ENCODE measurements at places on chromosomes 16 and 17.

DNA sequence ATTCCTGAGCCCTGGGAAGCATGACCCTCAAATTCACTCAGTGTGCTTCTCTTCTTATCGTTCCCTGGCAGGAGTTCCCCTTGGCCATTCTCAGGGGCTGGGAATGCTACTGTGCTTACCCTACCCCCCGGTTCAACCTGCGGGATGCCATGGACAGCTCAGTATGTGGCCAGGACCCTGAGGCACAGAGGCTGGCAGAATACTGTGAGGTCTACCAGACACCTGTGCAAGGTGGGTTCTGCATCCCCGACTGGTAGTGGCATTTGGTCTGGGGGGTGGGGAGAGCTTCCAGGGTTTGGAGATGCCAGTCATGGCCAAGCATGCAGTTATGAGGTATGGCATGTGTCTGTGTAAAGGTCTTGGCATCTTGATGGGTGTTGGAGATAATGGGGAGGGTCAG lies 39.4 kb downstream of the WSCD1 start:
- no peak for DNase-seq

GRCh38 chr17:45228763-45229539 lies 7.3 kb downstream of the FMNL1 start:
- peak; percentile 83 for DNase-seq

DNA sequence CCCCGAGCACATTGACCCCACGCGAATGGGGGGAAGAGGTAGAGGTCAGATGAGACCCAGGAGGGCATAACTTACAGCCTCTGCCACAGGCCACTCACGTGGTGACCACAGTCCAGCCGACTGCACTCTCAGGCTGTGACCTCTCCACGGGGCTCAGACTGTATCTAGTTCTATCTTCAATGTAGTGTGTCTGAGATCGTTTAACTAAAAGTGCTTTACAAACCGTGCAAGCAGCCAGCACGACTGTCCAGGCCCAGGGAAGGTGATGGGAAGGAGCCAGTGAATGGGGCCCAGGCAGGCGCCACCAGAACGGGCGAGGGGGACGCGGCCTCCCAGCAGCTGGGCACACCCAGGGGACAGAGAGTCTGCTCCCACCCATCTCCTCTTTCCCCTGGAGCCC lies 108.6 kb downstream of the ANKRD11 start:
- DNase-seq, result no peak

GRCh38 chr17:42065201-42065600 lies 14.8 kb upstream of the C17orf113 start:
- no peak for DNase-seq

DNA sequence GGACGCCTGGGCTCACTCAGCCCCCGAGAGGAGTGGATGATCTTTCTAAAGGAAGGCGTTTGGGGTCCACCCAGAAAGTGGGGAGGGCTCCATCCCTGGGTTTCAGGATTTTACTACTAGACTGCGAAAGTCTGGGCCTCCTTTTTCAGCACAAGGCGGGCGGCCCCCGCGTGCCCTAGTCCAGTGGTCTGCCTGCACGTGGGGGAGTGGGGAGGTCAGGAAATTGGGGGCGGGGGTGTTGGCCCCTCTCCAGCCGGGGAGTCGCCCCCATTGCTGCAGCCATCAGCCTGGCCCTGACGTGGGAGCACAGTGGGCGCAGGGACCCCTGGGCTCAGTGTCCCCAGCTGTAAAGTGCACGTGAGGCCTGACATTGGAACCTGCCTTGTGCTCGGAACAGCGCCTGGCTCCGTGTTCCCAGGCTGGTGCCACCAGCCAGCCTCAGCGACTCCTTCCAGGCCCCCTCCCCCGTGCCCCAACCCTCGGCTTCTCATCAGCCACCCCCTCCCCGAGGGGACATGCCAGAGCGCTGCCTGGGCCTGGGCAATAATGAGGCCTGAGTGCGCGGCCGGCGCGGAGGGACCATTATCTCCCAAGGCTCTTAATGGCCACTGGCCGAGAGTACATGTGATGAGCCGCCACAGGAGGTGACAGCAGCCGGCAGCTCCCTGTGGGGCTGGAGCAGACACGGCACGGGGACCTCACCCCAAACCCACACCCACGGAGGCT lies 2.4 kb upstream of the C1QTNF8 start:
- DNase-seq, result no peak

GRCh38 chr16:8730335-8730915 lies 56.0 kb downstream of the ABAT start:
- DNase-seq, result no peak

DNA sequence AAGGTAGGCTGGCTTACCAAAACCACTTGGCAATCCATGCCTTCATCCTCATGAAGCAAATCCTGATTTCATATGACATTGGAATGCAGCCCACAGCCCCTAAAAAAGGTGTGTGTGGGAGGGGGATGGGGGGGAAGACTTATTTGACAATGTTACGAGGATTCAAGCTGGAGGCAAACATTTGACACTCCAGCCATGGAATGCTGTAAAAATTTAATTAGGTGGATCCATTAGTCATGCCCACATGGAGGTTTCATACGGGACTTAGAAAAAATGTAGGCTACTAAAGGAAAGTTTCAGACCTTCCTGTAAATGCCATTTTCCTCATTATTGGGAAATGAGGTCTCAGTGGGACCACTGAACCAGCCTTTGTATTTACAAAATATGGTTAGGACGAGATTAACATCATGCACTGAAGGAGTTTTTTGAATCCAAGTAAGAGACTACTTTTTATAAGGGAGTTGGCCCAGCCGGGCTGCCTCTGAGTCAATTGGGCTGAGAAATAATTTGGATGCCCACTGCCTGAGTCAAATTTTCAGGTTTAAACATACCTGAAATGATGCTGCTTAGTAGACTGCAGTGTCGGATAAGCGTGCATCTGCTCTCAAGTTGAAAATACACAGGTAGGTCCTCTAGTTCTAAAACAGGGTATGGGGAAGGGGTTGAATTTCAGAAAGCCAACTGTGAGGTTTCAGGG lies 44.6 kb upstream of the MAF start:
- DNase-seq, result no peak

DNA sequence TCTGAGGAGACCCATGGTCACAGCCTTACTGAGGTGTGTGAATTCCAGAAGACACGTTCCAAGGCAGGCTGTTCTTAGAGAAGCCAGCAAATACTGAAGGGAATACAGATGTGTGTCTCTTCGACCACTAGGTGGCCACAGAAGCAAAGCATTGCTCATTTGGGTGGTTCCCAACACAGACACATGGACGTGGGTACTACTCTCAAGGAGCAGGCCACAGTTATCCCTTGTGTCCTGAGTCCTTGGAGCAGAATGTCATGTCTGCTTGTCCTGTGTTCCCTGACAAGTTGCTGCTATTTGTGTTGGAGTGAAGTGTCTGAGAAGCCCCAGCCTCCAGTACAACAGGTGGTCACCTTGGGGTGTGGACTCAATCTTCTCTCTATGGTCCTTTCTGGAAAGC lies 30.3 kb downstream of the HMOX2 start:
- peak; percentile 73 for DNase-seq

- DNase-seq, result no peak
Measured at GRCh38 chr16:23528644-23529310, 18.5 kb upstream of the GGA2 start.

- DNase-seq, result no peak
Measured at GRCh38 chr16:88540346-88540977, 29.7 kb upstream of the ZC3H18 start.

- no peak for DNase-seq
Measured at GRCh38 chr17:55212880-55213279, 51.9 kb upstream of the HLF start.

DNA sequence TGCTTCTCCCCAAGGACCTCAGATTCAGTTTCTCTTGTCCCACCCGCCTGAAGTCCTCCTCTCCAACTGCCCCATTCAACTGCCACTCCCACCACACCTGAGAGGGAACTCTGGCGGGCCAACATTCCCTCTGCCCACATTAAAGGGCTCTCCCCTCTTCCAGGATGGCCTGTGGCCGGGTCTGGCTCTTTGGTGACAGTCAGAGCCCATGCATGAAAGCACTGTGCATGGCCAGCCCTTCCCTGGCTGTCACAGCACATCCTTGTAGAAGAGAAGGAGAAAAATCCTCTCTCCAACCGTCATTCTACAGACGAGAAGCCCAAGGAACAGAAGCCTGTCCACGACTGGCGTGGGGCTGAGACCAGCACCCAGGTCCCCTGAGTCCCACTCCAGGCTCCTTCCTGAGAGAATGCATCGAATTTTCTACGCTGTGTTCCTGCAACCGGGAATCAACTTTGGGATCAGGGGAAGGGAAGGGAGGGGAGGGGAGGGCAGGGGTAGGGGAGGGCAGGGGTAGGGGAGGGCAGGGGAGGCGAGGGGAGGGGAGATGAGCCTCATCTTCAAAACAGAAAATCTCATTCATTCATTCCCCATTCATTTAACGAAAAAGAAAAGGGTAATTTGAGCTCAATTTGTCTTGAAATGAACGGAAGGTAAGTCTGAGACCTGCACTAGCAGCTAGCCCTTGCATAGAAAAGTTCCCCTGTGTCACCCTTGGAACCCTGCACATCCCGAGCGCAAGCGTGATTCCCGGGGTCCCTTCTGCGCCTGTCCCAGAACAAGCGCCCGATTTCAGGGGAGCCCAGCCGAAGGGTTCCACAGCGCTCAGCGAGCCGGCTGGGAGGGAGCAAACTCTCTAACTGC lies at the start of gene ABCC12:
ABCC12 (minus strand) TSS at position 68 of the 864 bp plus-strand sequence. CDS start 9,569 bp downstream, outside the sequence.
- DNase-seq, result no peak

GRCh38 chr16:46718214-46718613 lies 28.8 kb downstream of the ORC6 start:
- DNase-seq, result no peak

- DNase-seq, result peak; percentile 34
Measured at GRCh38 chr16:90077757-90078578, 837 bp upstream of the PRDM7 start.

GRCh38 chr16:28136751-28137434 lies 73.4 kb upstream of the GSG1L start:
- peak; percentile 66 for DNase-seq

GRCh38 chr17:40541873-40542557 lies 23.3 kb downstream of the CCR7 start:
- no peak for DNase-seq

DNA sequence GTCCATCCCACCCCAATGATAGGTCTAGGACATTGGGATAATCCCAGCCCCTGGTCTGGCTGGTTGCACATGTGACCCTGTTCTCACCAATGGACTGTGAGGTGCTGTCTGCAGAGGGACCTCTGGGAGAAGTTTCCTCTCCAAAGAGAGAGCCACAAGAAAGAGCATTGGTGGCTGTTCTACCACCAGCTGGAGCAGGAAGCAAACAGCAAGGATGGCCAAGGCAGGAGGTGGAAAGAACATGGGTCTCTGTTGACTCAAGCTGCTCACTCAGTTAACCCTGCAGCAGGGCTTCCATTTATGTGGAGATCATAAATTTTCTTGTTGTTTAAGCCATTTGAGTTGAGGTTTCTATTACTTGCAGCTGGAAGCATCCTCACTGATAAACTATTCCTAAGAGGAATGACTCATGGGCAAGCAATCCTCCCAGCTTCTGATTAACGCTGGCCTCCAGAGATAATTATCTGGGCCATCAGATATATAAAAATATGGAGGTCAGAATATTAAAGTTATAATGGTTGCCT lies 52.6 kb downstream of the CYB5B start:
- no peak for DNase-seq

GRCh38 chr16:27253526-27253930 lies 15.0 kb downstream of the NSMCE1 start:
- no peak for DNase-seq

DNA sequence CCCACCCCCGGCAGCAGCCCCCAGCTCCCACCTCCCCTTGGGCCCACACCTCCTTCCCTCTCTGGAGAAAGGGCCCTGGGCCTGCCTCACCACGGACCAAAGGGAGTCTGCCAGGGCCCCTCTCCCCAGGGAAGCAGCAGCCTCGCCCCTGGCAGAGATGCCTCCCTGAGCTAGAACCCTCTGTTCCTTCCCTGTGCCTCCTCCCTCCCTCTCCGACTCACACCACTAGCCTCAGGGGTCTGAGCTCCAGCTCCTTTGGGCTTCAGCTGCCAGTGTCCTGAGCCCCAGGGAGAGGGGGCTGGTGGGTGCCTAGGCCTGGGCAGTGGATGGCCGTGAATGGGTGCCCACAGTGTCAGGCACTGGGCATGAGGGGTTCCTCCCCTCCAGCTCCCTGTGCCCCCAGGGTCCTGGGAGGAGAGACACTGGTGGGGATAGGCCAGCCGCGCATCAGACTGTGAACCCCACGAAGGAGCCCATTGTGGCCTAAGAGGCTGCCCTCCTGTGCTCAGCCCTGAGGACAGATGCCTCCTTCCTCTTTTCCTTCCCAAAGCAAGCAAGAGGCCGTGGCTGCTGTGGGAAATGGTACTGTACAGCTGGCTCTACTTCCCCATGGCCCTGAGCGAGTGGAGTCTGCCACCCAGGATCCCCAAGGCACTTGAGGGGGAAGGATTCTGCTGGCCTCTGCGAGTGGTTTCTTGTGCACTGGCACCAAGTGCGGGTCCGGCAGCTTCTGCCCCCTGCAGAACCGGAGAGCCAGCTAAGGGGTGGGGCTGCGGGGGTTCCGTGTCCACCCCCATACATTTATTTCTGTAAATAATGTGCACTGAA lies 20.7 kb downstream of the MMP15 start:
- DNase-seq, result no peak

- no peak for DNase-seq
Measured at GRCh38 chr17:31058976-31059375, 35.8 kb upstream of the NF1 start.

- peak; percentile 82 for DNase-seq
Measured at GRCh38 chr17:77319211-77320043, 178.7 kb downstream of the SEC14L1 start.

GRCh38 chr16:11087691-11088073 lies 143.3 kb downstream of the CLEC16A start:
- no peak for DNase-seq

Data from CD4-positive, alpha-beta T cell treated with Interleukin-6 for 4 hours (primary cell).